ENCODE measurements at places on chromosomes 6 and 20. TPM values are rescaled to one million over a fixed set of nuclear protein-coding genes. Genes with fewer than 3 reads are reported as not detected.

The ADGB gene
- total RNA-seq: 0.87 TPM

The TOP1 gene
- total RNA-seq: 26.7 TPM

The PRPF6 gene
- total RNA-seq: 84.9 TPM

The PLA2G7 gene
- total RNA-seq: 15.1 TPM

The ENPP3 gene
- total RNA-seq: 1.7 TPM

The SYCP2 gene
- total RNA-seq: 0.48 TPM

The ENPP4 gene
- total RNA-seq: 3.9 TPM

The REM1 gene
- 1.1 TPM for total RNA-seq

The TCP1 gene
- 189 TPM for total RNA-seq

The TPMT gene
- 4.8 TPM for total RNA-seq

The TRIM15 gene
- total RNA-seq: not detected

The ZSCAN12 gene
- 7.4 TPM for total RNA-seq

The STMN3 gene
- 32.3 TPM for total RNA-seq

GRCh38 chr6:16671302-16672289 lies 89.7 kb downstream of the ATXN1 start:
- H3K4me3 ChIP-seq: no peak overlapping the region
- no peaks in the 10 kb centered on the region for H3K36me3 ChIP-seq
- DNase-seq: no peak
- no peak overlapping the region for H3K27ac ChIP-seq
- peaks cover 8% of the 10 kb centered on the region for H3K4me1 ChIP-seq
- H3K27me3 ChIP-seq: no peaks in the 10 kb centered on the region

GRCh38 chr6:34673064-34673463 lies 23.5 kb downstream of the ILRUN start:
- H3K36me3 ChIP-seq: no peaks in the 10 kb centered on the region
- peaks cover 3% of the 10 kb centered on the region for H3K4me1 ChIP-seq
- H3K27me3 ChIP-seq: no peaks in the 10 kb centered on the region

DNA sequence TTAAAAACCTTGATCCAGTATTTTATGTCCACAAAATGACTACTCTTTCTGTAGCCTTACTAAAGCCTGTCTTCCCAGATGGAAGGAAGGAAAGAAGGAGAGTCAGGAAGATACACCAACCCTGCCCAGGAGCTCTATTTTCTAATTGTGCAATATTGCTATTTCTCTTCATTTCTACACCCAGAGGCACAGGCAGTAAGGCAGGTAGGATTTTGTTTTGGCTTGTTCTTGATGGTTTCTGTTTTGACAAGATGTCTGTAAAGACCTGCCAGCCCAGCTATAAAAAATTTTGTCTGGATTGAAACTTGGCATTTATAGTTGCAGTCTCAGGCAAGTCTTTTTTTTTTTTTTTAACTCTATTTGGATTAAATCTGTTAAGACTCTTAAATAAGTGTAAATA lies 587.5 kb upstream of the ARID1B start:
- no peak overlapping the region for H3K27ac ChIP-seq
- H3K27me3 ChIP-seq: no peaks in the 10 kb centered on the region
- H3K4me1 ChIP-seq: no peaks in the 10 kb centered on the region
- DNase-seq: no peak
- no peak overlapping the region for H3K4me3 ChIP-seq
- no peaks in the 10 kb centered on the region for H3K36me3 ChIP-seq

- no peaks in the 10 kb centered on the region for H3K36me3 ChIP-seq
- H3K4me1 ChIP-seq: peaks cover 10% of the 10 kb centered on the region
- H3K27me3 ChIP-seq: no peaks in the 10 kb centered on the region
- H3K27ac ChIP-seq: no peak overlapping the region
- no peak for DNase-seq
These were observed 248.8 kb upstream of the AFDN start for GRCh38 chr6:167577891-167578361.

DNA sequence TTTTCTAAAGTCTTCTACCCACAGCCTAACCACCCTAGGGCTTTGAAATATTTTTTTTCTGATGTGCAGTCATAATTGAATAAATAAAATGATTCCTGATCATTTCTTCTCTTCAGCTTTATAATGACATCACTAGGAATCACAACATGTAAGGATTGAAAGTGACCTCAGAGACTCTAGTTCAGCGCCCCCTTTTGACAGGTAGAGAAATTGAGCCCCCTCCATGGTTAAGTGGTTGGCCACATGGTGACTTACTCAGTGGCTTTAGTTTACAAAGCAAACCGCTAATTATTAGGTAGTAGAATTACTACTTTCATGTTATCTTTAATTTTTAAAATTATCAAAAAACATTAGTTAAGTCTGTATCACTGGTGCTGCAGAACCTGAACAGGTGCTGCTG lies 13.3 kb upstream of the SLC2A12 start:
- H3K27ac ChIP-seq: no peak overlapping the region
- DNase-seq: no peak
- H3K4me3 ChIP-seq: no peak overlapping the region

GRCh38 chr6:117547688-117548621 lies 54.4 kb downstream of the GOPC start:
- no peak overlapping the region for H3K27ac ChIP-seq
- DNase-seq: peak; percentile 68
- H3K27me3 ChIP-seq: no peaks in the 10 kb centered on the region
- peak overlapping the region; percentile 32 for H3K4me3 ChIP-seq
- no peaks in the 10 kb centered on the region for H3K36me3 ChIP-seq
- H3K4me1 ChIP-seq: peaks cover 2% of the 10 kb centered on the region

GRCh38 chr6:17280552-17281090 lies 540 bp upstream of the RBM24 start:
- peak overlapping the region; percentile 53 for H3K4me3 ChIP-seq
- H3K4me1 ChIP-seq: peaks cover 4% of the 10 kb centered on the region
- no peaks in the 10 kb centered on the region for H3K27me3 ChIP-seq
- H3K27ac ChIP-seq: peak overlapping the region; percentile 72

DNA sequence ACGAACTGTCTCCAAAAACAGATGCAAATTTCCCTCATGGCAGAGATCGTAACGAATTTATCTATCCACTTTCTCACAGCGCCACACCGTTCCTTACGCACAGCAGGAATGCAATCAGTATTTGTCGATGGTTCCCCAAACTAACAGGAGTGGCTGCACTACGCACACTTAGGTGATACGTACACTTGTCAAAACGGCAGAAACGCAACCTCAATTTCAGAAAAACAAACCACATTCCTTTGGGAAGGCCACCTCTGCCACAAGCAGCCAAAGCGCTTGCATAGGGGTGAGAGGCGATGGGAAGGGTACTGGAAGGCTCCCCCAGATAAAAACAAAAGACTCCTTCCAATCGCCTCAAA lies 638 bp downstream of the MDN1 start:
- no peaks in the 10 kb centered on the region for H3K27me3 ChIP-seq
- no peaks in the 10 kb centered on the region for H3K36me3 ChIP-seq
- no peak for DNase-seq
- H3K4me1 ChIP-seq: peaks cover 8% of the 10 kb centered on the region

DNA sequence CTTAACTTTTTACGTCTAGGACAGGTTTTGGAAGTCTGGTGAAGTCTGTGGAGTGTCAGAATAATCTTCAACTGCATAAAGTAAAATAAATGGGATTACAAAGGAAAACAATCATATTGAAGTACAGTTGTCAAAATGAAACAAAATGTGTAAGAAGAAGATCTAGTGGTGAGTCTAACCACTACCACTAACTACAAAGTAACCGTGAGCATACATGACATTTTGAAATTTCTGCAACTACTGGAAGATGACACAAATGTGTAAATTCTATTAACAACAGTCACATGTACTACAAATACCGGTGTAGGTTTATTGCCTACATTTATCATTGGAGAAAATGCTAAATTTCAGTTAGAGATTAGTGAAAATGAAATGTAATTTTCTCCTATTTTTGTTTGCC lies 29.7 kb downstream of the VPS52 start:
- H3K36me3 ChIP-seq: no peaks in the 10 kb centered on the region
- no peak overlapping the region for H3K4me3 ChIP-seq
- no peak for DNase-seq

- H3K27me3 ChIP-seq: no peaks in the 10 kb centered on the region
- H3K4me3 ChIP-seq: no peak overlapping the region
- no peaks in the 10 kb centered on the region for H3K4me1 ChIP-seq
These were observed 233.6 kb downstream of the TPBG start for GRCh38 chr6:82597201-82597600.

DNA sequence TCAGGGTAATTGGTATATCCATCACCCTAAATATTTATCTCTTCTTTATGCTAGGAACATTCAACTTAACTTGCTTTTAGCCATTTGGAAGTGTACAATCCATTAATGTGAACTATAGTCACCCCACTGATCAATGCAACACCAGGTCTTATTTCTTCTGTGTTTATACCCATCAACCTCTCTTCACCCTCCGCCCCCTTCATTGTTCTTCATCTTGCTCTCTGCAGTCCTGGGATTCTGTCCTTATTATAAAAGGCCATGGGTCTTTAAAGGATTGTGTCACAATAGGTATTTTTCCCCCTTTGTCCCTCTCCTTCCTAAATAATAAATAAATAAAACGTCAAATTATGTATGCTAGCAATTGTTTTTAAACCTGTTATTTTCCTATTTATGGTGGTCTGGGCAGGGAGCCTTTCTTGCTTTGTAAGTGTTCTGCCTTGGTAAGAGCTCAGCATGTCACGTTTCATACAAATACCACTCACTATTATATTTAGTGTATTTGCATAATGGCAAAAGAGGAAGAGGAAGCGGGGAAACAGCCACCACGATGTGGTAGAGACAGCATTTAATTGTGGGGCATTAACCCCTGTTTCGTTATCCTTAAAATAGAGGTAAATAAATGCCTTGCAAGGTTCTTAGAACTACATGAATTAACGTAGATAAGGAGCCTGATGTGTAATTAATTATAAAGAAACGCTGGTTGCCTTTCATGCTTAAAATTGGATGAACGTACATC lies 1.9 kb downstream of the ABRACL start:
- H3K27ac ChIP-seq: no peak overlapping the region
- H3K4me3 ChIP-seq: no peak overlapping the region
- H3K36me3 ChIP-seq: no peaks in the 10 kb centered on the region
- no peak for DNase-seq

DNA sequence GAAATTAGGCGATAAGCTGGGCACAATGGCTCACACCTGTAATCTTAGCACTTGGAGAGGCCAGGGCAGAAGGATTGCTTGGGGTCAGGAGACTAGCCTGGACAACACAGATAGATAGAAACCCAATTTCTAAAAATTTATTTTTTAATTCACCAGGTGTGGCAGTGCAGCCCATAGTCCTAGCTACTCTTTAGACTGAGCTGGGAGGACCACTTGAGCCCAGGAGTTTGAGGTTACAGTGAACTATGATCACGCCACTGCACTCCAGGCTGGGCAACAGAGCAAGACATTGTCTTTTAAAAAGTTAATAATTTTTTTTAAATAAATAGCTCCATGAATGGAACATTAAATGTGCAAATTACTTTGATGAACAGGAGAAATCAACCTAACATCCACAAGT lies 8.2 kb downstream of the ZNF318 start:
- H3K27ac ChIP-seq: no peak overlapping the region
- no peak overlapping the region for H3K4me3 ChIP-seq
- no peaks in the 10 kb centered on the region for H3K36me3 ChIP-seq
- H3K4me1 ChIP-seq: peaks cover 2% of the 10 kb centered on the region
- DNase-seq: no peak

DNA sequence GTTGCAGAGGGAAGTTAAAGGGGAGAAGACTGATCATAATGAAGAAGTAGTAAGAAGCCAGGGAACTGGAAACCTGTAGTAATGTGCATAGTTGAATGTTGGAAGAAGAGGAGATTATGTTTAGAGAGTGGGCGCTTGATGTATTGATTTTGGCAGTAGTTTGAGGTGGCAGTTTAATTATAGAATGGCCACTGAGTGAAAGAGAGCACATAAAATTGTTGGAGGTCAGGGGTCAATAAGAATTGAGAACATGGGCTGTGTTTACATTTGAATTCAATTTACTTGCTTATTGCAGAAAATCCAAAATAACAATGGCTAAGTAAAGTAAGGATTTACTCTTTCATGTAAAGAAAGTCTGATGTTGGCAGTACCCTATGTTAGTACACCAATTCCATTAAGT lies 15.7 kb downstream of the VTA1 start:
- H3K4me1 ChIP-seq: no peaks in the 10 kb centered on the region
- no peak overlapping the region for H3K27ac ChIP-seq
- DNase-seq: no peak
- no peaks in the 10 kb centered on the region for H3K36me3 ChIP-seq
- no peak overlapping the region for H3K4me3 ChIP-seq

- H3K4me1 ChIP-seq: no peaks in the 10 kb centered on the region
- H3K27ac ChIP-seq: no peak overlapping the region
- no peak overlapping the region for H3K4me3 ChIP-seq
- DNase-seq: no peak
- no peaks in the 10 kb centered on the region for H3K27me3 ChIP-seq
- H3K36me3 ChIP-seq: no peaks in the 10 kb centered on the region
These were observed 27.7 kb upstream of the KCNG1 start for GRCh38 chr20:51050531-51051075.

DNA sequence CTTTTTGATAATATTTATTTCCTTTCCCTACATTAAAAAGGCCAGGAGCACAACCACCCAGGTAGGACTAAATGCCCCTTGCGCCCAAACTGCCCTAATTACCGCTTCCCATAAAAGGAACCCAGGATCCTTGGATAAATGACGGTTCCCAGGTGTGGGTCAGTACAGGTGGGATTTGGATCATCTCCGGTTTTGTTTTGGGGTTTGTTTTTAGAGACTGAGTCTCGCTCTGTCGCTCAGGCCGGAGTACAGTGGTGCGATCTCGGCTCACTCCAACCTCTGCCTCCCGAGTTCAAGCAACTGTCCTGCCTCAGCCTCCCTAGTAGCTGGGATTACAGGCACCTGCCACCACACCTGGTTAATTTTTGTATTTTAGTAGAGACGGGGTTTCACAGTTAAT lies 28.4 kb downstream of the ZNF217 start:
- H3K4me3 ChIP-seq: no peak overlapping the region
- H3K36me3 ChIP-seq: no peaks in the 10 kb centered on the region
- no peaks in the 10 kb centered on the region for H3K27me3 ChIP-seq
- H3K4me1 ChIP-seq: peaks cover 2% of the 10 kb centered on the region
- no peak overlapping the region for H3K27ac ChIP-seq
- no peak for DNase-seq

GRCh38 chr20:61764471-61765025 lies 301.1 kb downstream of the TAF4 start:
- H3K4me1 ChIP-seq: no peaks in the 10 kb centered on the region
- no peak overlapping the region for H3K27ac ChIP-seq
- H3K4me3 ChIP-seq: no peak overlapping the region
- H3K27me3 ChIP-seq: no peaks in the 10 kb centered on the region

GRCh38 chr20:9551808-9552550 lies 37.6 kb downstream of the LAMP5 start:
- DNase-seq: no peak
- H3K4me1 ChIP-seq: no peaks in the 10 kb centered on the region
- no peaks in the 10 kb centered on the region for H3K36me3 ChIP-seq
- H3K4me3 ChIP-seq: no peak overlapping the region
- H3K27me3 ChIP-seq: no peaks in the 10 kb centered on the region
- H3K27ac ChIP-seq: no peak overlapping the region

- DNase-seq: peak; percentile 62
- H3K27me3 ChIP-seq: no peaks in the 10 kb centered on the region
- no peaks in the 10 kb centered on the region for H3K36me3 ChIP-seq
- H3K27ac ChIP-seq: no peak overlapping the region
These were observed 56.3 kb upstream of the ANKEF1 start for GRCh38 chr20:9978397-9979004.
